ENCODE measurements at places on chromosomes 13 and 19. TPM values are rescaled to one million over a fixed set of nuclear protein-coding genes. Genes with fewer than 3 reads are reported as not detected.

Gene CACNA1A
- total RNA-seq, result 0.13 TPM

Gene SIGLEC9
- 0.26 TPM for total RNA-seq

GRCh38 chr19:53782698-53783097 is 41.4 kb downstream of the NLRP12 start:
- no peak for DNase-seq

DNA sequence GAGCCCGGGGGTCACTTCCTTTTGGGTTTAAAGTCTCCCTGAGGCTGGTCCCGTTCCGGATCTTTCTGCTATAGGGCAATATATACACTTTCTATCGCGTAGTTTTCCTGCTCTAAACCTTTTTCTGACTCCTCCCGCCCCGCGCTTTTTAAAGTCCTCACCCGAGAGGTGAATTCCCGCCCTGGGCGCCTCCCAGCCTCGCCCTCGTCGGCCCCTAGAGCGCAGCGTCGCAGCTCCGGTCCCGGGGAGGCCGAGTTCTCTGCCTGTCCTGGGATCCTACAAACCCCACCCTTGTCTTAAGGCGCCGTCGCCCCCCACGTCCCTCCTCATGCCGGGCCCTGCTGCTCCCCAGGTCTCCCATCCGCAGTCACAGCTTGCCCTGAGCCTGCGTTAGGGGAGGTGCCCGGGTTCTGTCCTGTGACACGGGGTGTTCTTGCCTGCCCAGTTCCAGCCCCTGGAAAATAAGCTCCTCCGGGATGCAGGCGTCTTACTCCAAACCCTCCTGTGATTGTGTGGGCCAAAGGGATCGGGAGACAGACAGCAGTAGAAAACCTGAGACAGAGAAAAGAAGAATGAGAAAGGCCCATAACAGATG is 491 bp downstream of the ZNF525 start:
- no peak for DNase-seq

DNA sequence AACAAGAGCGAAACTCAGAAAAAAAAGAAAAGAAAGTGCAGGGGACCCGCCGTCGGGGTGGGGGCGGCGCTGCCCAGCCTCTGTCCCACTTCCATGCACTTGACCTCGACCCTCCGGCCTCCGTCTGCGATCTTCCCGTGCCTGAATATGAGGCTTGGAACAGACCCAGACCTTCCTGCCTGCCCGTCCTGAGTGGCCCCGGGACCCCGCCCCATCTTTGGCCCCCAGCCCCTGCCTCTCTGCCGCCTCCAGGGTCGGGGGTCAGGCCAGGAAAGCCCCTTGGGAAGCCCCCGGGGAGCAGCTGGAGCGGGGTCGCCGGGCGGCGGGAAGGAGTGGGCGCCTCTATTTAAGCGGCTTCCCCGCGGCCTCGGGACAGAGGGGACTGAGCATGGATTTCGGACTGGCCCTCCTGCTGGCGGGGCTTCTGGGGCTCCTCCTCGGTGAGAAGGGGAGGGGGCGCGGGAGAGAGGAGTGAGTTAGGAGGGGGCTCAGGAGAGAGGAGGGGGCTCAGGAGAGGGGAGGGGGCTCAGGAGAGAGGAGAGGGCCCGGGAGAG is at the start of gene MADCAM1:
TSS of gene MADCAM1 (plus strand) at position 375 of the 554 bp plus-strand sequence. CDS start at position 389, 14 bp downstream.
- no peak for DNase-seq

All from dermis microvascular lymphatic vessel endothelial cell (primary cell).